ENCODE measurements at places on chromosomes 5 and 9.

DNA sequence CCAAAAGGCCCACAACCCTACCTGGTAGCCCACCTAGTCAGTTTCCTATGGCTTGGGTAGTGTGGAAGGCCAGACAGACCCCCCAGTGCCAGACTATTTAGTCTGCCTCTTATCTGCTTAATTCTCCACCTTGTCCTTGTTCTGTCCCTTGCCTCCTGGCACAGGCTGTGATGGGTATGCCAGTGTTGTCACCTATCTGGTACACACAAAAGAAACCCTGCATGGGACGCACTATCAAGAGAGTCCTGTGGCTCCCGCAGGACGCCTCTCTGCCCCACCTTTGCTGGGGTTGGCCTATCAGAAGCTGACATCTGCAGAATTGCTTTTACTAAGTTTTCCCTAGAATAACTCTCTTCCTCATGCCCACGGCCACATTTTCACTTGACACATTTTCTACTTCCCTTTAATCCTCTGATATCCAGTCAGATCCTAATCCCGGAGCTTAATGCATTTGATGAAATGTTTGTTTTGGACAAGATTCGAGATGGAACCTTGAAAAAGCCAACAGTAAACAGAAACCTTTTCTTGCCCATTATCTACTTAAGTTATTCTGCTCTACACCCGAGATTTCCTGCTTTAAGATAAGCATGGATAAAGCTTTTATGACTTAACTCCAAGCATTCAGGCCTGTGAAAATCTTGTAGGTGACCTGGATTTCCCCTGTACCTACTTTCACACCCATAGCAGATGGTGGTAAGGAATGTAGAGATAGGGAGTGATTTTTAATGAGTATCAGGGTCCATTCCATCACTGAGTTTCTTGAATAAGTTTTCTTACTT, 468.5 kb downstream of the ZNF608 start:
- no peak for DNase-seq

DNA sequence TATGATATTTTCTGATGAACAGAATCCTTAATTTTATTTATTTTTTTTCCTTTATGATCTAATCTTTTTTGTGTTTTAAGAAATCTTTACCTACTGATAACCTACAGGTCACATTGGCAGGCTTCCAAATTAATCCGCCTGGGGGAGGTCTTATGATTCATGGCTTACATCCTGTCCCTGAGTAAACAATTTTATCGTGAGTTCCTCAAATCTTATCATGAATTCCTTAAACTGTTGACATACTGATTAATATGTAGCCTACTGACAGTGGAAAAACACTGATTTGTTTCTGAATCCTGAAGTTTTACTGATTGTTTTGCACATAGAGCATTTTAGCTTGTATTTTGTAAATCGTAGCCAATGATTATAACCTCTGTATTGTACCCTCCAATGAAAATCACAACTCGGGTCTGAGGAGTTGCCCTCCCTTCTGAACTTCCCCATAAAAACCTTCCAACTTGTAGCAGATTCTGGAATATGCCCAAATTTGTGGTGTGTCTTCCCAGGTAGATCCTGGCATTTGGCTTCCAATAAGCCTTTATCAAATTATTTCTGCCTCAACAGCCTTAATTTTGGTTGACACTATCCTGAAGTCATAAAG, 105.6 kb downstream of the VCAN start:
- no peak for DNase-seq

DNA sequence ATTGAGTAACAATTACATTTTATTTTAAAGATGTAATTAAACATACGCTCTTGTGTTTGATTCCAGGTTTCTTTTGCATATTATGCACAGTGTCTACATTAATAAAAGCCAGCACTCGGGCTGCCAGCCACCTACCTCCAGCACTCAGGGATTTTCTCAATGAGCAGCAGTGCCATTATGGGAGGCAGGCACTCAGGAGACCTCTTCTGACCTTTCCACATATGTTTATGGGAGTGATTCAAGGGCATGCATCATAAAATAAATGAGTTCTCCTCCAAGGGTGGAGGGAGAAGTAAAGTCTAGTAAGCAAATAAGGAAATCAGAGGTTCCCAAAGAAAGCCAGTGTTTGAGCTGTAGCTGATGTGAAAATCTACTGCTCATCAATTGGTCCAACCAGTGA, 119.8 kb upstream of the IRX2 start:
- no peak for DNase-seq

GRCh38 chr5:39906146-39906545, 481.4 kb upstream of the DAB2 start:
- DNase-seq: no peak

DNA sequence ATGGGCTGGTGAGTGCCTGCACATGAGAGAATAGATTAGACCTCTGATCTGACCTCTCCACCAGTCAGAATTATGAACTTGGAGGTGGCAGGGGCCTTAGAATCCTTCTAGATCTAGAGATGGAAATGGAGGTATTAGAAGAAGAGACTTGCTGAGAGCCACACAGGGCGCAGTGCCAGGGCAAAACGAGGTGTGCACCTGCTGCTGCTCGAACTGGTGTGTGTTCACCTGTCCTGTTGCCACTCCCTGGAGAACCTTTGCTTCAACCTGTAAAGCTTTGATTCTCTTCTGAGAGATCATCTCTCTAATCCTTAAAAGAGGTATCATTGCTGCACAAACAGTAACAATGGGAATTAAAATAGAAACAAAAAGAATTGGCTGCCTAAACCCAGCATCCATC, 24.9 kb downstream of the FRMPD1 start:
- no peak for DNase-seq

- no peak for DNase-seq
Measured at GRCh38 chr9:126439883-126440653, 113.4 kb downstream of the MVB12B start.

GRCh38 chr9:89189215-89189614, 10.6 kb upstream of the SHC3 start:
- no peak for DNase-seq

- no peak for DNase-seq
Measured at GRCh38 chr5:171867786-171868185, 82.2 kb downstream of the SMIM23 start.

- DNase-seq: no peak
Measured at GRCh38 chr5:171724468-171725204, 61.0 kb upstream of the SMIM23 start.

DNA sequence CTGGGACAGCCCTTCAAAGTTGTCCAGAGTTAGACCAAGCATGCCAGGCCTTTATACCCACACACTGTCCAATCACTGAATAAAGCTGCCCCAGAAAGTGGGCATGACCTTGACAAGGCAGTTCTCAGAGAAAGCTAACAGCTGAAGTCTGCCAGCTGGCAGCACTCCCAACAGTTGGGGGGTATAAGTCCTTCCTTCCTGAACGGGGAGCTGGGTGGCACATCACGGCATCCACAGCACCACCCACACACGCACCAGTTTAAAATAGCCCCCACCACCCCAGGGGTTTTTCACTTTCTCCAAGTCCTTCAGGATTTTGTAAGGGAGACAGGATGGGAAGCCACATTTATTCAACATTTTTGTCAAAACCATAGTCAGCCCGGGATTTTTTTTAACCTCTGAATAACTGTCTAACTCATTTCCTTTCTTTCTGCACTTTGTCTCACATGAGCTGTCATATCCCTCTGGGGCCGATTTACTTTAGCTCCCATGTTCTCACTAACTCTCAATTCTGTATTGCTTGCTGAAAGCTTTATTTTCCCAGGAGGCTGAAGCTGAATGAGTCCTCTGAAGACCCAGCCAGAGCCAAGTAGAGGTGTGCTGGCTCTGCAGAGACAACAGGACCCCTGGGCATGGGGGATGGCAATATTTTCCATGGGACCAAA, 15.4 kb downstream of the FAM81B start:
- no peak for DNase-seq

DNA sequence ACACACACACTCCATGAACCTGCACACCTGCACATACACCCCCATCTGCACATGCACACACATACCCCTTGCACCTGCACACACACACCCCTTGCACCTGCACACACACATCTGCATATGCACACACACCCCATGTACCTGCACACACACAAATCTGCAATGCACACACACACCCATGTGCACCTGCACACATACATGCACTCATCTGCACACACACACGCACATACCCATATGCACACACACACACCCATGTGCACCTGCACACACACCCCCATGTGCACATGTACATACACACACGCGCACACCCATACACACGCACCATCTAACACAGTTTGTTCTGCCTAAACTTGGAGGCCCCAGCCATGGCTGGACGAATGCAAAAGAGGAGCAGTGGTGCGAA, 115.9 kb upstream of the SARDH start:
- no peak for DNase-seq

DNA sequence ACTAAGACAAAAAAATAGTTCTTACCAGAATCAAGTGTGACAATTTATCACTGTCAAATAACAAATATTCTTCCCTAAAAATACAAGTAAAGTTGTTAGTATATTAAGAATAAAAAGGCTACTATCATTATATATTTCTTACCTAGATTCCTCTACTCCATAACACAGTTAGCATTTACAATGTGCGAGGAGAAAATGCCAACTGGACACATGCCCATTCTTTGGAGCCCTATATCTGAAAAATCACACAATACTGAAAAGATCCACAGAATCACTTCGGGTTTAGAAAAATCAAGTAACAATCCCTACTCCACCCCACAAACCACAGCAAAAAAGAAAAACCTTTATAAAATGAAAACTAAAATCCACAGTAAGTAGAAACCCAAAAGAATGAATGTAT, 70.9 kb downstream of the PKD2L2 start:
- DNase-seq: no peak

- no peak for DNase-seq
Measured at GRCh38 chr5:26881901-26882300, 156.5 kb downstream of the CDH9 start.

DNA sequence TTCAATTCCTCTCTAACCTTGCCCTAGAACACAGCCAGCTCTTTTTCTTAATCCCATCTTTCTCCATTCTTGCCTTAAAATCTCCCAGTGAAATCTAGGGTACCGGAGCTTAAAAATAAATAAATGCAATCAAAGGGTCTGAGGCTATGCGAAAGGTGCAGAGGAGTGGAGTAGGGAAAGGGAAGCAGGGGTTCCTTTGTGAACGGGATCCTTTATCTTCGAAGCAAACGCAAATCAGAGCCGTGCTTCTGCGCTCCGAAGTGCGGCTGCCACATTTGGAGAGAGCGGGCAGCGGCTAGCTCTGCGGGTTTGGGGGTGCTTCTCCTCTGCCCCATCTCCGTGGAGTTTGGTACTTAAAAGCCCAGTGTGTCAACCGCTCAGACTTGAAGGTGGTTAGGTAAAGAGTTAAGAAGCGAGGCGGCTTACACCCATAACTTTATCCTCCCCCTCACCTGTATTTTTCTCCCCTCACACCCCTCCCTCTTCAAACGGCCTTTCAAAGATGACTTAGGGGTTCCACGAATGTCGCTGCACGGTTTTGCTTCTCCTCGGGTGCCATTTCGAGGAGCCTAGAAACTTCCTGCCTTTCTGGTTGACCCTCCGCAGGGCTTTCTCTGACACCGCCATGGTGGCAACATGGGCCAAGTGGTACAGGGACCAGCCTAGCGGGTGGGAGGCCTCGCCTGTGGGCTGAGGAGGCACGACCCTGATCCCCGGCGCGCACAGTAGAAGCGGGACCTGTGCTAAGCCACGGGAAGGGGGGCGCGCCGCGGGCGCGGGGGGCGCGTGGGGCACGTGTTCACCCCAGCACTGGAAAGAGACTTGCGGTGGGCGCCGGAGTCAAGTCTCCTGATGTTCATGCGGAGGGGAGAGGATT, 31.7 kb upstream of the NFIB start:
- DNase-seq: no peak

Data from cerebellar nuclear complex (tissue), 1 donor.